ENCODE measurements at places on chromosomes 7 and 10. TPM values are rescaled to one million over a fixed set of nuclear protein-coding genes. Genes with fewer than 3 reads are reported as not detected.

Gene DENND2A
- polyA plus RNA-seq = 8.3 TPM

Gene MEST
- polyA plus RNA-seq = 4.9 TPM

Gene HIBADH
- 45.3 TPM for polyA plus RNA-seq

Gene AVPI1
- 38.2 TPM for polyA plus RNA-seq

Gene CCDC146
- 5.3 TPM for polyA plus RNA-seq

DNA sequence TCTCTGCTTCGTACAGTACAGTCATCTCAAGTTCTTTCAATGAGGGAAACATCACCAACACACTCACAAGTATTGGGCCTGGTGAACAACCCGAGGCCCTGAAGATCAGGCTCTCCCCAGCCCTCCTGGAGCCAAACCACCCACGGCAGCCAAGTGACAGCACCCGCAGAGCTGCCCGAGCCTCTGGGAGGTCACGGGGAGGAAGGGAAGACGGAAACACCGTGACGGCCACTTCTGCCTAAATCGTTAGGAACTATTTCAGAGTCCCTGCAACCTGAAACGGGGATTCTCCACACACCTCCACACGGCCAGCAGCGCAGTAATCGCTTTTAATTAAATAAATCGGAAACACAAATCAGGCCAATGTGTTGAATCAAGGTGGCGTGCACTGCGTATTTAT is 222.6 kb downstream of the MAD1L1 start:
- H3K27me3 ChIP-seq = no peaks in the 10 kb centered on the region
- H3K4me3 ChIP-seq = no peak overlapping the region
- no peak overlapping the region for H3K27ac ChIP-seq
- H3K36me3 ChIP-seq = peaks cover 15% of the 10 kb centered on the region
- DNase-seq = no peak
- H3K4me1 ChIP-seq = peaks cover 11% of the 10 kb centered on the region

DNA sequence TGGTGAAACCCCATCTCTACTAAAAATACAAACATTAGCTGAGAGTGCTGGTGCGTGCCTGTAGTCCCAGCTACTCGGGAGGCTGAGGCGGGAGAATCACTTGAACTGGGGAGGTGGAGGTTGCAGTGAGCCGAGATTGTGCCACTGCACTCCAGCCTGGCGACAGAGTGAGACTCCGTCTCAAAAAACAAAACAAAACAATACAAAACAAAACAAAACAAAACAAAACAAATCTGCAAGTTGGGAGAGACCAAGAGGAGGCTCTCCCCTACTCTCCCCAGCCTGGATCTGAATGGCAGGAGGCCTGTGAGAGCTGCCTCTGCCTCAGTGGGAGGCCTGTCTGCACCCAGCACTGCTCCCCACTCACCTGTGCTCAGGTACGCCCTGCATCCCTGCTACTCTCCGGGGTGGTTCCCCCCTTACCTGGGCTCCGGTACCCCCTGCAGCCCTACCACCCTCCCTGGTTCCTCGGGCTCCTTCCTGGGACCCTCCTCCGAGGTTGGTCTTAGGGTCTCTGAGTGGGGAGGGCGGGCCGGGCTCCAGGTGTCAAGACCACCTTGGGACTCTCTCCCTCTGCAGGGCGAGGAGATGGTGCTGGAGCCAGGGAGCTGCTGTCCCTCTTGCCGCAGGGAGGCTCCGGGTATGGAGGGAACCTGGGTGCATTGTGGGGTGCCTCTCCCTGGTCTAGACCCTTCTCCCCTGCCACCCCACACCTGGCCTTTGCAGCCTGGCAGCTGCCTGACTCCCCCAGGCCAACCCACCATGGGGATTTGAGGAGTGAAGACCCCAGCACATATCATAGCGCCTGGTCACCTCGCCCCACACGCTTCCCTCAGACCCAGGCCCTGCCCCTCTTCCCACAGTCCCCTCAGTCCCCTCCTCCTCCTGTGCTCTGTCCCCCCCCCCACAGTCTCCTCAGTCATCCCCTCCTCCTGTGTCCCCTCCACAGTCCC is 9.5 kb upstream of the ZNF862 start:
- no peaks in the 10 kb centered on the region for H3K36me3 ChIP-seq
- H3K4me3 ChIP-seq = no peak overlapping the region
- H3K27ac ChIP-seq = no peak overlapping the region
- H3K27me3 ChIP-seq = no peaks in the 10 kb centered on the region

DNA sequence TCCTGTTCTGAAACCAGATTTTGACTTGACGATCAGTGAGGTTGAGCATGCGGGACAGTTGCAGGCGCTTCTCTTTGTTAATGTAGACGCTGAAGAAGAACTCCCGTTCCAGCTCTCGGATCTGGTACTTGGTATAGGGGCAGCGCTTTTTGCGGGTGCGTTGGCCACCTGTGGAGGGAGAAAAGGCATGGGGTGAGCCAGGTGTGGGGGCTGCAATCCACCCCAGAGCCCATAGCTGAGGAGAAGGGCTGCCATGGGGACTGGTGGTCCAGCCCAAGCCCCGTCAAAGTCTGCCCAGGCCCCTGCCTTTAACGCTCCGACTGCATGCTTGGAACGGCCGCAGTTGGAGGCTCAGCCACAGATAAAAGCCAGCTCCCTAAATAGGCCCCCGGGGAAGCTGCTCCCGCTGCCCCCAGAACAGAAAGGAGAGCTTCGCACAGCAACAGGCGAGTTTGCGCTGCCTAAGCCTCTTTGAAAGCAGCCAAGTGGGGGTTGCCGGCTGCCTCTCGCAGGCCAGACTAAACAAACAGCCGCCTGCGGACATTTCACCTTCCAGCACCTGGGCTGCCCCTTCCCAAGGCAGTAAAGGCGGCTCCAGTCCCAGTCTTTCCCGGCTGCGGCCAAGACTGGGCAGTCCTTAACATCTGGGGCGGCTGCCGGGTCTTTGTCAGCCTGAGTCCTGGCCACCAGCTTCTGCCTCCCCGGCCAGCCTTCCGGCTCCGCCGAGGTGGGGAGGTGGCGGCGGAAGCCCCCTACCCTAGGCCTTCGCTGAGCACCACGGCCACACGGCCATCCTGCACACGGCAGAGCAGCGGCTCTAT is 2.0 kb downstream of the HOXA11 start:
- H3K27ac ChIP-seq = no peak overlapping the region
- no peak overlapping the region for H3K4me3 ChIP-seq
- H3K27me3 ChIP-seq = peaks cover 65% of the 10 kb centered on the region

DNA sequence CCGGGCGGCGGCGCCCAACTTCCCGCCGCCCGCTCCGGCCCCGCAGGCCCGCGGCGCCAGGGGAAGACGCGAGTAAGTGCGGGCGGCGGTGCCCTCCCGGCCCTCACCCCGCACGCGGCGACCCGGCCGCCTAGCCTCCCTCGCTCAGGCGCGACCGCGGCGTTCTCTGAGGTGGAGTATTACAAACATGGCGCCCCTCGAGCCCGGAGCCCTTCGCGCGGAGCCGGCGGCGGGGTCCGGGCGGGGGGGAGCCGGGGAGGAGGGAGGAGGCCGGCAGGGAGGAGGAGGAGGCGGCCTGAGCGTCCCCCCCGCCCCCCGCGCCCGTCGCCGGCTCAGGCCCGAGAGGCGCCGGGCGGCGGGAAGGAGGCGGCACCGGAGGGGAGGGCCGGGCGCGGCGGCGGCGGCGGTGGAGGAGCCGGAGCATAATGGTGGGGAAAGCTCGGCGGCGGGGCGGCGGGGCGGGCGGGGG is at the start of gene ZMYND11:
Gene ZMYND11 (plus strand): TSS at position 324 of the 469 bp plus-strand sequence. CDS start 44,558 bp downstream, outside the sequence.
- peak within 1 kb of the TSS; percentile 96 for H3K27ac ChIP-seq
- DNase-seq = peak; percentile 93
- peaks cover 3% of the 10 kb centered on the region for H3K4me1 ChIP-seq
- H3K4me3 ChIP-seq = peak within 1 kb of the TSS; percentile 82
- no peaks in the 10 kb centered on the region for H3K27me3 ChIP-seq
- H3K36me3 ChIP-seq = no peaks in the 10 kb centered on the region

GRCh38 chr7:9719303-9719702 is 1254.4 kb upstream of the PHF14 start:
- no peaks in the 10 kb centered on the region for H3K4me1 ChIP-seq
- no peak overlapping the region for H3K4me3 ChIP-seq
- no peaks in the 10 kb centered on the region for H3K36me3 ChIP-seq
- no peak for DNase-seq
- no peak overlapping the region for H3K27ac ChIP-seq

GRCh38 chr7:68840991-68841390 is 757.3 kb upstream of the AUTS2 start:
- H3K4me1 ChIP-seq = peaks cover 5% of the 10 kb centered on the region
- no peak overlapping the region for H3K4me3 ChIP-seq
- H3K27me3 ChIP-seq = no peaks in the 10 kb centered on the region

GRCh38 chr10:106636766-106637491 is 527.6 kb downstream of the SORCS1 start:
- no peak overlapping the region for H3K27ac ChIP-seq
- H3K4me3 ChIP-seq = no peak overlapping the region
- no peaks in the 10 kb centered on the region for H3K27me3 ChIP-seq
- DNase-seq = no peak
- H3K36me3 ChIP-seq = no peaks in the 10 kb centered on the region
- H3K4me1 ChIP-seq = no peaks in the 10 kb centered on the region

DNA sequence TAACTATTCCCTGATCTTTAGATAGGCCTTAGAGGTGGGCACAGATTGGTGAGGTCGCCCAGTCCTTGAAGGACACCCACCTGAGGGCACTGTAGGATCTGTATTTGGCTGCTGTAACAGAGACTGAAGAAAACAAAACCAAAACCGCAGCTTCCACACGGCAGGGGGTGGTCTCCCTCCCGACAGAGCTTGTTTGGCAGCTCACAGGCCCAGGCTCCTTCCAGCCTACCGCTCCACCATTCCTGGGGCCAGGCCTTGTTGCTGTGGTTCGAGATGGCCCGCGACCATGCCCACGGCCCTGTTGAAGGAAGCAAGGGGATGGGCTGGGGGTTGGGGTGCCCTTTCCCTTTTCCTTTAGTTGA is 30.4 kb downstream of the ZNF783 start:
- no peaks in the 10 kb centered on the region for H3K27me3 ChIP-seq
- no peak for DNase-seq
- H3K4me3 ChIP-seq = no peak overlapping the region
- peaks cover 74% of the 10 kb centered on the region for H3K36me3 ChIP-seq

Measured in stomach (tissue), 19 donors.